Parietal lobe (tissue), 2 donors: ENCODE measurements at places on chromosomes 13 and 19. TPM values are rescaled to one million over a fixed set of nuclear protein-coding genes. Genes with fewer than 3 reads are reported as not detected.

Gene TEX26
- total RNA-seq: not detected

Gene HNRNPL
- 245 TPM for total RNA-seq

Gene PDE4C
- 3.1 TPM for total RNA-seq

Gene KLK3
- total RNA-seq: not detected

Gene IZUMO2
- total RNA-seq: not detected

Gene CD22
- not detected for total RNA-seq

Gene KIR3DL2
- total RNA-seq: not detected

Gene MYO1F
- total RNA-seq: 1.6 TPM

Gene SELENOV
- total RNA-seq: not detected

Gene ZNF850
- 8.8 TPM for total RNA-seq

Gene PNMA8A
- 46.3 TPM for total RNA-seq

Gene PEX11G
- 0.94 TPM for total RNA-seq

Gene LGI4
- total RNA-seq: 11.3 TPM

Gene ZNF724
- 23.8 TPM for total RNA-seq

Gene ZNF534
- 9.4 TPM for total RNA-seq

Gene CRLF1
- 2.8 TPM for total RNA-seq

Gene SPRED3
- 2.5 TPM for total RNA-seq

Gene MED29
- 20.0 TPM for total RNA-seq

Gene GAS6
- 26.6 TPM for total RNA-seq

Gene JAK3
- total RNA-seq: 0.94 TPM

Gene SERTAD3
- total RNA-seq: 5.6 TPM

Gene ATXN8OS
- 2.2 TPM for total RNA-seq

Gene PCDH20
- 5.3 TPM for total RNA-seq

Gene CYP2A6
- total RNA-seq: not detected

Gene HSD17B14
- total RNA-seq: 1.3 TPM

Gene ZNF320
- total RNA-seq: 38.2 TPM

Gene WDR88
- total RNA-seq: not detected

Gene ONECUT3
- total RNA-seq: not detected
